Naive B cell (primary cell): ENCODE measurements at places on chromosomes 12 and 14. TPM values are rescaled to one million over a fixed set of nuclear protein-coding genes. Genes with fewer than 3 reads are reported as not detected.

DNA sequence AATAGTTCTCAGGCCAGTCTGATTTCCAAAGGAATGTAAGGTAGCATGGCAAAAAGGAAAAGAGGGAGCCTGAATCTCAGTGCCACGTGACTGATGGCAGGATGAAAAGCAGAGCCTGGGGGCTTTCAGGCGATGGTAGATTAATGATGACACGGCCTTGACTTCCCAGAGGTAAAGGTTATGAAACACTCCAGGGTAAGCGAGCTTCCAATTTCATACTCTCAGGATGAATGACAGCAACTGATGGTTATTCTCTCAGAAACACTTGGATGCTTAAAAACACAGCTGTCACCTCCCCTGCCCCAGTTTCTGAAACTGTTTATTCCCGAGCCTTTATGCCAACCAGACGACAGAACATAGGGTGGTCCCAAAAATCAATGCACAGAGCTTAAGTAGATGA lies 28.8 kb downstream of the GDF11 start:
- H3K4me1 ChIP-seq = peaks cover 8% of the 10 kb centered on the region
- no peaks in the 10 kb centered on the region for H3K27me3 ChIP-seq
- DNase-seq = no peak
- H3K36me3 ChIP-seq = peaks cover 19% of the 10 kb centered on the region

MRPL52 gene
- polyA plus RNA-seq = 157 TPM

TMEM132D gene
- not detected for polyA plus RNA-seq

TEX22 gene
- 0.21 TPM for polyA plus RNA-seq

GRCh38 chr12:88227263-88227662 lies 85.2 kb downstream of the TMTC3 start:
- DNase-seq = no peak
- no peaks in the 10 kb centered on the region for H3K4me1 ChIP-seq
- peak overlapping the region; percentile 57 for H3K27ac ChIP-seq
- no peak overlapping the region for H3K4me3 ChIP-seq
- H3K27me3 ChIP-seq = no peaks in the 10 kb centered on the region

PABPN1 gene
- 155 TPM for polyA plus RNA-seq

TPH2 gene
- polyA plus RNA-seq = not detected

- H3K27ac ChIP-seq = peak overlapping the region; percentile 79
- peak overlapping the region; percentile 63 for H3K4me3 ChIP-seq
- DNase-seq = peak; percentile 68
- H3K27me3 ChIP-seq = no peaks in the 10 kb centered on the region
These were observed 1168.4 kb downstream of the TMEM121 start for GRCh38 chr14:106694638-106695393.

DNA sequence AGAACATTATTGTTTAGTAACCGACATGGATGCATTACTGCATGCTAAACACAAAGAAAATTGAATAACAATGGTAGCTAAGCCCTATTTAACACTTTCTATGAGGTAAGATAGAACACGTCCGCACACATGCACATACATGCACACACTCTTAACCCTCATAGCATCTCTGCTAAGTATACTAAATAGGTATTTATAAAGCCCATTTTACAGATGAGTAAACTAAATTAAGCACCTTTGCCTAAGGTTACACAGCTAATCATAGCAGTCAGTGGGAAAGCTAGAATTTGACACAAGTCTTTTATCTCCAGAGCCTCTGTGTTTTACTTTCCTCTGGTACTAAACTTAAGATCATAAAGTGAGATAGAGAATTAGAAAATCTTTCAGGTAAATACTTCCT lies 435.0 kb downstream of the EGLN3 start:
- H3K4me3 ChIP-seq = no peak overlapping the region
- H3K27ac ChIP-seq = no peak overlapping the region

DNA sequence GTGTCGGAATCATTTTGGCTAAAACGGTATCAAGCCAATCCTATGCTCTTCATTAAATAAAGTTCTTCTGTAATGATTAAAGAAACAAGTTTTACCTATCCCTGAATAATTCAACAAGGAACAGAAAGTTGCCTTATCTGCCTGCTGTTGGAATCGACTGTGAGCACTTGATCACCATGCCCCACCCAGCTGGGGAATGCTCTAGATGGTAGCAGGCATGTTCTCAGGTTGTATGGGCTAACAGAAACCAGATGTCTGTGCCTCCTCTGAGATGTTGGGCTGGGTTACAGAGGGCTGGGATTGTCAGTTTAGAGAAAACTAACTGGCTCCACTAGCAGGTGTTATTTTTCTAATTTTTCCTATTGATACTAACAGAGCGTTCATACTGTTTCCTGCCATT lies 28.9 kb downstream of the RTRAF start:
- no peak overlapping the region for H3K4me3 ChIP-seq
- no peaks in the 10 kb centered on the region for H3K4me1 ChIP-seq
- no peak overlapping the region for H3K27ac ChIP-seq
- H3K27me3 ChIP-seq = no peaks in the 10 kb centered on the region
- DNase-seq = no peak
- H3K36me3 ChIP-seq = no peaks in the 10 kb centered on the region

DNA sequence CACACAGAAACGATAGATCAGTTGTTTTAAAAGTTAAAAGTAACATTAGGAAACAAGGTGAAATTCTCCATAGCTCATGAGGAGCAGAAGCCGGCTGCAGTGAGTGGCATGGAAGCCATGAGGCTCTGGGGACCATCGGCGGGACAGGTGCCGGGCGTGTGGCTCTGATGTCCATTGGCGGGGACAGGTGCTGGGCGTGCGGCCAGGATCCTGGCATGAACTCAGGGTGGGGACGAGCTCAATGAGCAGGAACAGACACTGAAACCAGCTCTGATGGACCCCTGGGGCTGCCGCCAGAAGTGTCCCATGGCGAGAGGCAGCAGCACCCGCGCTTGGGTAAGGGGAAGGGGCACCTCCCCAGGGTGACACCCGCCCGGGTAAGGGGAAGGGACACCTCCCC lies 75.1 kb downstream of the NOC4L start:
- H3K4me1 ChIP-seq = peaks cover 24% of the 10 kb centered on the region
- H3K4me3 ChIP-seq = no peak overlapping the region
- peaks cover 41% of the 10 kb centered on the region for H3K27me3 ChIP-seq
- no peak for DNase-seq
- peak overlapping the region; percentile 42 for H3K27ac ChIP-seq

GRCh38 chr12:2944401-2945047 lies 14.7 kb upstream of the TEAD4 start:
- no peak overlapping the region for H3K27ac ChIP-seq
- no peak overlapping the region for H3K4me3 ChIP-seq
- H3K36me3 ChIP-seq = peaks cover 4% of the 10 kb centered on the region
- DNase-seq = peak; percentile 16
- peaks cover 14% of the 10 kb centered on the region for H3K27me3 ChIP-seq
- peaks cover 5% of the 10 kb centered on the region for H3K4me1 ChIP-seq

GRCh38 chr12:116598311-116599284 lies 39.4 kb downstream of the MAP1LC3B2 start:
- peaks cover 8% of the 10 kb centered on the region for H3K27me3 ChIP-seq
- DNase-seq = no peak
- H3K4me1 ChIP-seq = peaks cover 43% of the 10 kb centered on the region
- H3K27ac ChIP-seq = peak overlapping the region; percentile 54
- H3K4me3 ChIP-seq = no peak overlapping the region

DNA sequence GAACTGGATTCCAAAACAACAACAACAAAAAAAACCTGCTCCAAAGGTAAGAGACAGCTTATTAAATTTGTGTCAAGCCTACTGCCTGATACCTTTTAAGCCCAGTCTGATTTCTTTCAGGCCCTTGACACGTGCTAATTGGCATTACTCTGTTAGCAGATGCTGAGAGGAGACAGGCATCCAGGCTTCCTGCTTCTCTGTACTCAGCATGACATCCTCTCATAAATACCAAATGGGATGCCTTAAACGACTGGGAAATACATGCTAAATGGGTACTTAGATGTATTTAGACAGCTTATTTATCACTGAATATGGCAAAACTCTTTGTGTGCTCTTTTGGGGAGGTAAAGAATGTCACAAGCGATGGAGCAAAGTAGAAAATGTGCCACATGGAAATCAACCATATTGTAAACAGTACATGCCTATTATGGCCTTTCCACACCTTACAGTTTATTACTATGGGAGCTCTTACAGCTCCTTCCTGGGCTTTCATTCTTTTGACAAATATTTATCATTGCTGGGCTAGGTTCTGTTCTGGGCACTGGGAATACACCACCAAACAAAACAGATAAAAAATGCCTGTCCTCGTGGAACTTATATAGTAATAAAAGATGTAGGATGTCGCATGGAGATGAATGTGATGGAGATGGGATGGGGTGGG lies 11.5 kb upstream of the PCED1B start:
- H3K4me1 ChIP-seq = no peaks in the 10 kb centered on the region
- no peaks in the 10 kb centered on the region for H3K27me3 ChIP-seq
- no peak overlapping the region for H3K27ac ChIP-seq

GRCh38 chr12:47411966-47412365 lies 293.9 kb downstream of the RPAP3 start:
- DNase-seq = no peak
- no peaks in the 10 kb centered on the region for H3K36me3 ChIP-seq
- H3K27me3 ChIP-seq = no peaks in the 10 kb centered on the region
- peaks cover 12% of the 10 kb centered on the region for H3K4me1 ChIP-seq
- no peak overlapping the region for H3K27ac ChIP-seq

ZNF84 gene
- polyA plus RNA-seq = 22.9 TPM

GNB3 gene
- polyA plus RNA-seq = not detected

DNA sequence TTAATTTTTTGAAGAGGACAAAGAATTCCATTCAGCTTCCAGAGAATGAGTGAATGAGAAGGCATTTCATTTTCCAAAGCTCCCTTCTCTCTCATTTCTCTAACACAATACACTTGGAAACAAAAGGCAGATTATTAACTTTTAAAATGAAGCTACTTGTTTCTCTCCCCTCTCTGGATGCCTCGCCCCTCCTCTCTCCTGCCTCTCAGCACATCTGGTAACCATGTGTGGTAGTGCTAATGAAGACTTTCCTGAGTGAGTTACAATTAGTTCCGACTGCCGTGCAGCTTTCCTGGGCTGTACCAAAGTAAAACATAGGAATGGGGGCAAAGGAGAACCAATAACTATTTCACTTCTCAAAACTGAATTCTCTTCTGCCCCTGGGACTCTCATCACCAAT lies 84.7 kb upstream of the SOX5 start:
- no peak overlapping the region for H3K4me3 ChIP-seq
- H3K4me1 ChIP-seq = no peaks in the 10 kb centered on the region
- no peaks in the 10 kb centered on the region for H3K36me3 ChIP-seq
- no peak for DNase-seq

TOGARAM1 gene
- polyA plus RNA-seq = 16.8 TPM

DNA sequence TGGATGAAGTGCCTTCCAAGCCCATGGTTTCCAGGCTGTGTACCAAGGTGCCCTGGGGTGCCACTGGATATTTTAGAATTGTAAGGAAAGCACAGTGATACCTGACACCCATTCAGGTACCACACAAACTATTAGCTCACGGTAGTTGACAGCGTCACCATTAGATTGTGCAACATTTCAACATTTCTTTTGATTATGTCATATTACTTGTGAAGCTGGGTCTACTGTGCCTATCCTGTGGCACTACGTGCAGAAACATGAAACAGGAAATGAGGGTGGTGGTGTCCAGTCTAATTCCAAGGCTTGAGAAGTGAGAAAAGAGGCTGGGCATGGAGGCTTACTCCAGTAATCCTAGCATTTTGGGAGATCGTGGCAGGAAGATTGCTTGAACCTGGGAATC lies 75.5 kb upstream of the CPM start:
- no peaks in the 10 kb centered on the region for H3K36me3 ChIP-seq
- peaks cover 22% of the 10 kb centered on the region for H3K27me3 ChIP-seq
- H3K4me3 ChIP-seq = no peak overlapping the region
- DNase-seq = no peak
- peaks cover 3% of the 10 kb centered on the region for H3K4me1 ChIP-seq

DNA sequence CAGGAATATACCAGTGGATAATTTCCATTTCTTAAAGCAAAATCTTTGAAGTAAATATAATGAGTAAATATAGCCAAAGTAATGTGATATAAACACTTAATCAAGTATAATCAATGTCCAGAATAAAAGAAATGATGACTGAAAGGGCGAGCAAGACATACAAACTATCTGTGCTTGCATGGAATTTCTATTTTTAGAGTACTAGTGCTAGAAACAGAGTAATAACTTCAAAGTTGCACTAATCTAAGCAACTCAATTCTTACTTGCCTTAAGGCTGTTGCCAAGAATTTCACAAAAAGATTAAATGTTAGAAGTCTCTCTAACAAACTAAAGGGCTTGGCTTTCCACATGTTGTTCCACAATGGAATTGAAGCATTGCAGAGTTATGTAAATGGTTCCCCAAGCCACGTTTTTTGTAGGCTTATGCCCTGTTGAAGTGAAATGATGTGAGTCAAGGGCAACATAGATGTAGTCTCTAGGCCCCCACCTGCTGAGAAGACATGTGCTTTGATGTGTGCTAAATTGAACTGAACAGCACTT lies 175.0 kb upstream of the LMNTD1 start:
- DNase-seq = no peak
- no peak overlapping the region for H3K27ac ChIP-seq
- H3K4me3 ChIP-seq = no peak overlapping the region
- H3K36me3 ChIP-seq = no peaks in the 10 kb centered on the region
- H3K4me1 ChIP-seq = peaks cover 2% of the 10 kb centered on the region

RPS6KL1 gene
- polyA plus RNA-seq = not detected

GRCh38 chr12:119589634-119590033 lies 3.9 kb upstream of the TMEM233 start:
- H3K4me3 ChIP-seq = no peak overlapping the region
- no peak overlapping the region for H3K27ac ChIP-seq
- peaks cover 8% of the 10 kb centered on the region for H3K4me1 ChIP-seq
- DNase-seq = no peak
- no peaks in the 10 kb centered on the region for H3K36me3 ChIP-seq
- peaks cover 51% of the 10 kb centered on the region for H3K27me3 ChIP-seq

DNA sequence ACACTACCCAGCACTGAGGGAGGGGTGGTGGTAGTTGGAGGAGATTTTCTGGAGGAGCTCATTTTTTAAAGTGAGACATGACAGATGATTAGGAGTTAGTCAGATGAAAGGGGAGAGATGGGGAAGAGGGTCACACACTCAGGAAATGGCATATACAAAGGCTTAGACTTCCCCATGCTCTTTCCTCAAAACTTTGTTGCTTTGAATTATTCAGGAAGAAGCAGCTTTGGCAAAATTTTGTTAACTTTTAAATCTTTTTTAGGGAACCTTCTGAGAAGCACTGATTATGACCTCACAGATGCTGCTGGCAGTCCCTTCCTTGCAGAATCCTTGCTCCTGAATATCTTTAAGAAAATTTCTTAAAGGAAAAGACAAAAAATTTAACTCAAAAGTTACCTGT lies 19.8 kb downstream of the ALDH6A1 start:
- no peaks in the 10 kb centered on the region for H3K27me3 ChIP-seq
- peaks cover 8% of the 10 kb centered on the region for H3K36me3 ChIP-seq
- no peak for DNase-seq
- H3K27ac ChIP-seq = no peak overlapping the region
- no peaks in the 10 kb centered on the region for H3K4me1 ChIP-seq

NRL gene
- 2.3 TPM for polyA plus RNA-seq

- H3K4me1 ChIP-seq = peaks cover 18% of the 10 kb centered on the region
- H3K27ac ChIP-seq = peak overlapping the region; percentile 20
- H3K4me3 ChIP-seq = no peak overlapping the region
- H3K27me3 ChIP-seq = no peaks in the 10 kb centered on the region
- DNase-seq = no peak
These were observed 30.6 kb downstream of the RESF1 start for GRCh38 chr12:31989571-31990362.

- no peaks in the 10 kb centered on the region for H3K4me1 ChIP-seq
- H3K27me3 ChIP-seq = no peaks in the 10 kb centered on the region
- DNase-seq = no peak
- H3K27ac ChIP-seq = no peak overlapping the region
- no peaks in the 10 kb centered on the region for H3K36me3 ChIP-seq
These were observed 233.4 kb upstream of the FKBP4 start for GRCh38 chr12:2561367-2561766.

GRCh38 chr14:66758031-66758613 lies 250.2 kb downstream of the GPHN start:
- H3K27ac ChIP-seq = no peak overlapping the region
- no peak for DNase-seq
- H3K27me3 ChIP-seq = no peaks in the 10 kb centered on the region

AP1G2 gene
- 67.8 TPM for polyA plus RNA-seq
